ENCODE measurements at places on chromosomes 1 and 21.

DNA sequence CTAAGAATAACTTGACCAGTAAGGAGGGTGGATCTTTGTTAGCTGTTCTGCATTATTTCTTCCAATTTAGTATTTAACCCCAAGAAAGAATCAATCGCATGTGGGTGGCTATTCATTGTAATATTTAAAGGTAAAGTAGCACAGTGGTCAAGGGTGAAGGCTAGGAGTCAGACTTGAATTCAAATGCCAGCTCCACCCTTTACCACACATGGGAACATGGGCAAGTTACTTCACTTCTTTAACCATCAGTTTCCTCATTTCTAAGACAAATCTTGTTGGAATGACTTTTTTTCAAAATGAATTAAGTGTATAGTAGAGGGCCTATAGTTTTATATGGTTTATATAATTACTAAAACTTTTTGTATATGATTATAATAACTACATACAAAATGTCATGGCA is 71.3 kb upstream of the S1PR1 start:
- no peak for DNase-seq

- DNase-seq, result no peak
These were observed 352.6 kb upstream of the NEGR1 start for GRCh38 chr1:72634946-72635345.

- DNase-seq, result no peak
These were observed 74.6 kb downstream of the SLC45A1 start for GRCh38 chr1:8392522-8392921.

GRCh38 chr1:244858357-244858756 is 6.0 kb downstream of the HNRNPU start:
- DNase-seq, result no peak

DNA sequence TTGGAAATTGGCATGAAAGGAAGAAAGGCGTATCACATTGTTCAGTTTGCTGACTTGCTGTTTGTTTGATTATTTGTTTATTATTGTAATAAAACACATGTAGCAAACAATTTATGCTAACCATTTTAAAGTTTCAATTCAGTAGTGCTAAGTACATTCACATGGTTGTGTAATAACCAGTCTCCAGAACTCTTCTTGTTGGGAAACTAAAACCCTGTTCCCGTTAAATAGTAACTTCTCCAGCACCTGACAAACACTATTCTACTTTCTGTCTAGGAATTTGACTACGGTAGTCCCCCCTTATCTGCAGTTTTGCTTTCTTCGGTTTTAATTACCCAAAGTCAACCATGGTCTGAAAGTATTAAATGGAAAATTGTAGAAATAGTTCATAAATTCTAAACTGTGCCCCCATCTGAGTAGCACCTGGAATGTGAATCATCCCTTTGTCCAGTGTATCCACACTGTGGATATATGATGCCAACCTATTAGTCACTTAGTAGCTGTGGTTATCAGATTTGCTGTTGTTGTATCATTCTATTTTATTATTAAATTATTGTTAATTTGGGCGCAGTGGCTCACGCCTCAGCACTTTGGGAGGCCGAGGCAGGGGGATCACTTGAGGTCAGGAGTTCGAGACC is 5.5 kb downstream of the MORC3 start:
- DNase-seq, result no peak

DNA sequence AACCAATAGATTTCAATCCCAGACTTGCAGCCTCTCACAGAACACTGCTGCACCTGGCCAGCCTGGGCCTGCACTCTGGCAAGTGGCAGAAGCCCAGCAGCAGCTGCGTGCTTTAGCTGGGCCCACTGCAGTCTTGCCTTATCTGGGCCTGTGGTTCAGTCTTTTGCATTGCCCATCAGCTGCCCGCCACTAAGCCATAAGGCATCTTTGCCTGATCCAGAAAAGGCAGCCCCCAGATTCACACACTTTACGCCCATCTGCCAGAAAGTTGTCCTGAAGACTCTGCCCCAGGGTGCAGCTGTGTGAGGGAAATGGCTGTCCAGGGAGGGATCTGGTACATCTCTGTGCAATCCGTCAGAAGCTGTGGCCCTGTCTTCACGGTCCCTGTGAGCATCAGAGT is 217.0 kb downstream of the DNAH14 start:
- DNase-seq, result no peak

- DNase-seq, result no peak
These were observed 304.4 kb upstream of the ADGRL2 start for GRCh38 chr1:81496349-81496748.

DNA sequence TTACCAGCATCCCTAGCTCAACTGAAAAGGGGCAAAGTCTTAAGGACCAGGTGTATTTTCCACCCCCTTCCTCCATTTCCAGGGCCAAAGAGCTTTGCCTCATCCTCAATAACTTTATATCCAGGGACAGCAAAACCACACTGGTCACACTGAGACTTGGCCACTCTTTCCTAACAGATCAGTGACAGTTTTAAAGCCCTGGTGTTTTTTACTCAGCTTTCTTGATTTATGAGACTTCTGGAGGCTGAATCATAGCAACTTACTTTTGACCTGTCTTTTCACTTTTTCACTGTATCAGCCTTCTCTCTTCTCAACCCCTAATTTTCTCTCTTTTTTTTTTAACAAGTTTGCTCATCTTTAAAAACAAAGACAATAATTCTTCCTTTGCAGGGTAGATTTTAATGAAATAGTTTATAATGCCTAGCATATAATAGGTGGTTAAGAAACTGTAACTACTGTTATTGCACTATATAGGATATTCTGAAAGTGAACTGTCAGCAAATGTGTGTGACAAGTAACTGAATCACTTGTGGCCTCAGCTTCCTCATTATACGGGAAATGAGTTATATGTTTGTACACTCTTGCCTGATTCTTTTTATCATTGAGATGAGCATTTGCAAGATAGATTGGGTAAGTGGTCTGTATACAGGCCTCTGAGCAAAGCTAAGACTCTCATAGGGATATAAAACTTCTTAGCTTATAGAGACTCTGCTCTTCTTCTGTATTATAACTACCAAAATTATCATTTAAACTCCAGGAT is 19.7 kb upstream of the DYNLT5 start:
- DNase-seq, result no peak

DNA sequence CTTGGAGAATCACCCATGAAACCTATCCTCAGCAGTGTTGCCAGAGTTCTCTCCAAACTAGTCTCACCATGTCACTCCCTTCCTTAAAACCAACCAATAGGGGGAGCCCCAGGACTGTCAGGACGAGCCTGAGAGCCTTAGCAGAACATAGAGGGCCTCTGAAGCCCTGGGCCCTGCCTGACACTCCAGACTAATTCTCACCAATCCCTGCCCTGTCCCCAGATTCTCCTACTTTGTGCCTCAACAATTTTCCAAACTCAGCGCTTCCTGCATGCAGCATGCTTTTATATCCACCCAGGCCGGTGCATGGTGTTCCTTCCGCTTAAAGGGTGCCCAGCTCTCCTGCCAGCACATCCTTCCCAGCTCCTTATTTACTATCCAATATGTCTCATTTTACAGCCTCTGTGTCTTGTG is 42.7 kb downstream of the HSD3B1 start:
- peak; percentile 6 for DNase-seq

- no peak for DNase-seq
These were observed 94.7 kb upstream of the ERRFI1 start for GRCh38 chr1:8120693-8121260.

DNA sequence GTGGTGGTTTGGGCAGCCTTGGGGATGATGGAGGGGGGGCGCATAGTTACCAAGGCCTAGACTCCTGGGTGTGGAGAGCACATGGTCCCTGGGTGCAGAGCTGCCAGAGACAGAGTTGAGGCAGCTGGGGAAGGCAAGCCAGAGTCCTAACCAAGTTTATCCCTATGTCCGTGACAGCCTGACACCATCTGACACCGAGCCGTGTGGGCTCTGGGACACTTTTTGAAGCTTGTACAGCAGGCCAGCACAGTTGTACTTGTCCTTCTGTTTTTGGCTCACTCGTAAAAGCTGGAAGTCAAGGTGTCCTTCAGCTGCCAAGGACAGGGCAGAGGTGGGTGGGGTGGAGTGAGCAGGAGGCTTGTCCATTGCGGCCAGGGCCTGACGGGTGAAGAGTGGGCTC is 28.5 kb downstream of the SLC26A9 start:
- no peak for DNase-seq

DNA sequence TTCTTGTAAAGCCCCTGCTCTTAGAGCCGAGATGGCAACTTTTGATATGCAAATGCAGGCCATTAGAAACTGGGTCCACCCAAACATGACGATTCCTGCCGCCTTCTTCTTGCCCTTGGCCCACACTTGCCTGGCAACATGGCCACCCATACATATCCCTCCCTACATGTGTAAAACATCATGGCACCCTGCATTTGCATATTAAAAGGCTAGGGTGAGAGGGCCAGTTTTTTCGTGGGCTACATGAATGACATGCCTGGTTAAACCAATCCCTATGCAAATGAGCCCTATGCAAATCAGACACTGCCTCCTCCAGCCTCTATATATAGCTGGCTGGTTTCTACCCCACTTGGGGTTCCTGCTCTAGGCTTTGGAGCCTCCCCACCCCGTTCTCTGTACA is 18.8 kb downstream of the PLA2G2A start:
- no peak for DNase-seq

- DNase-seq, result peak; percentile 37
These were observed 4.8 kb downstream of the SETD4 start for GRCh38 chr21:36055551-36055950.

DNA sequence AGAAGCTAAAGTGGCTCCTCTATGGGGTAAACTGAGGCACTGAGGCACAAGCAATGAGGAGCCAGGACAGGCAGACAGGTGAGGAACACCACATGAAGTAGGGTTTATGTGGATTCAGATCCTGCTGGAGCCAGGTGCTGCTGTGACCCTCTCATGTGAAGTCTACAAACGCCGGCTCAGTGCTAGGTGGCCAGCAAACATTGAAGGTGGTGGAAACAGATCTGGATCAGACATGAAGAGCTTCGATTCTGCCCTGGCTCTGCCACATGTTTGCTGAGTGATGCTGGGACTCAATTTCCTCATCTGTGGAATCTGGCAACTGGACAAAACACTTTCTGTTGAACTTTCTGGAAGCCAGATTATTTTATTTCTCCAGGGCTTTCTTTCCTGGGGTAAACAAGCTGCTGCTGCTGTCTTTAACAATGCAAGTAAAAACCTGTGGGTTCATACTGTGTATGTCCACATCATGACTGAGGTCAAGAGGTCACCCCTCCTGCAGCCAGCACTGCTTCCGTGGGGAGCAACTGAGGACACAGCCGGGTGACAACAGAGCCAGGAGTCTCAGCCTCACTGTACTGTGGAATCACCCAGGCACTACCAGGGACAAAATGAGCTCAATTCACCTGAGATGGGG is 33.3 kb downstream of the HMGB4 start:
- no peak for DNase-seq

GRCh38 chr1:245056913-245057312 is 97.9 kb upstream of the KIF26B start:
- no peak for DNase-seq
